Stimulated activated CD8-positive, alpha-beta memory T cell treated with anti-CD3 and anti-CD28 coated beads, Interleukin-15, amount 100 ng/mL, for 24 hours (primary cell): ENCODE measurements at places on chromosomes 16 and 17.

DNA sequence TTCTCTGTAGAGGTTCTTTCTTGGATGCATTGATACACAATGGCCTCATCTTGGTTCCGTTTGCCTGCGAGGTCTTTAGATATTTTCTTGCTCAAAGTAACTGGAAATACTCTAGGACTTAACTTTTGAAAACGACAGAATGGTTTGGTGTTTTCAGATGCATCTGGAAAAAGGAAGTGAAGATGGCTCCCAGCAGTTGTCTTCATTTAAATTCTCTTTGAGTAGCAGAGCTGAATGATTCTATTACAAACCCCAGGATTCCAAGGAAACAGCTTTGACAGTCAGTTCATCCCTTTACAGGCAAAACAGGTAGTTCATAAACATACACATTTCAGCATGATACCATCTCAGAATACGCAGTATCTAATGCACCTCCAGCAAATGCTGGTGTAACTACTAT, 54.8 kb downstream of the PSMD12 start:
- DNase-seq: no peak

DNA sequence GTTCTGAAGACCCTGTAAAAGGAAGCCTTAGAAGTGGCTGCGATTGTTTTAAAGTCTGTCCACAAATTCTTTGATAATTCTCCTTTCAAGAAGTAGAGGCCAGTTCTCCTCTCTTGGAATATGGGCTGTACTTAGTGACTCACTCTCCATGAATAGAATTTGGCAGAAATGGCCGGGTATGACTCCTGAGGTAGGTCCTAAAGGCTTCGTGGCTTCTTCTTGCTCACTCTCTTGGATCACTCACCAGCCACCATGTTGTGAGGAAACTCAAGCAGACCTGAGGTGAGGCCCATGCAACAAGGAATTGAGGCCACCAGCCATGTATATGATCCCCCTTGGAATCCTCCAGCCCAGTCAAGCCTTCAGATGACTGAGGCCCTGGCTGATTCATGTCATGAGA, 75.8 kb downstream of the WWOX start:
- no peak for DNase-seq

DNA sequence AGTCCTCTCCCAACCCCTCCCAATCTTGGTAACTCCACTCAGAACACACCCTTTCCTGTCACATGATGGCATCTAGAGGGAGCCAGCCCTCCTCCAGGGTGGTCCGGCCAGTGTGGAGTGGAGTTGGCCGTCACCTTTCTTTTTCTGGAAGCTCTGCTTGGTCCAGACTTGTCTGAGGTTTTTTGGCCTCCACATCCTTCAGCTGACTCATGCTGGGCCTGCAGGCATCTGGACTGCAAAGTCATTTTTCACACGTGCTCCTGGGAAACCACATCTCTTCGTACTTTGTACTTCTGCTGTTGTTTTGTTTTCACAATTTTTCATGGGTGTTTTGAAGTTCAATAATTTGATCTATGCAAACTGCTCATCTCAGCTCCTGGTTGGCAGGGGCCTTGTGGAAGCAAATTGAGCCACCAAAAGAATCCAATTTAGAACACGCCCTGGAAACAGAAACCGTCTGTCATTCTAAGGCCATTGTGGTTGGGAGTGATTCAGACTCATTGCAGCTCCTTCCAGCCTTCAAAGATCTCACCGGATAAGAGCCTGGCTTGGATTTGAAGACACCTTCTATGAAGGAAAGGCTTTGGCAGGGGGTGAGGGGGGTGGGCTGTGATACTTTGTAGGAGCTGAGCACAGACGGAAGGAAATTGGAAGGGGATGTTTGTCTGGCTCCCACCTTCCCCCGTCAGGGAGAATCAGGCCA, 42.4 kb upstream of the NF1 start:
- no peak for DNase-seq

GRCh38 chr16:19499006-19499405, 22.9 kb downstream of the GDE1 start:
- no peak for DNase-seq

GRCh38 chr17:32192379-32192778, 50.1 kb downstream of the RHOT1 start:
- no peak for DNase-seq

GRCh38 chr17:50731575-50732460, 12.4 kb downstream of the LUC7L3 start:
- DNase-seq: no peak

DNA sequence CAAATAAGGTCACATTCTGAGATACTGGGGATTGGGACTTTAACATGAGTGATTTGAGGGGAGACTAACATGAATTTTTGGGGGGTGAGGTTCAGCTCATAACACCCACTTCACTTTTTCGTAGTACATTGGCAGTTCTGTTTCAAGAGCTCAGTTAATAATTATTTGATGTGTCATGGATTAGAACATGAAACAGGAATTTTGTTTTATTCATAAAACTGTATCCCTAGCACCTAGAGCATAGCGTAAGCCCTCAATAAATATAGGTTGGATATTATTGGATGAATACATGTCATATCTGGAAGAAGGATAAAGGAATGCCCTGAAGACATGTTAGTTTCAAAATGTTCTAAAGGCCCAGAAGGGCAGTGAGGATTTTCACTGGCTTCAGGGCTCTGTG, 119.8 kb downstream of the PRKCA start:
- DNase-seq: no peak

- no peak for DNase-seq
These were observed 22.5 kb downstream of the GPR139 start for GRCh38 chr16:20051147-20051546.

GRCh38 chr16:7315813-7316212, 16.8 kb upstream of the RBFOX1 start:
- no peak for DNase-seq

- no peak for DNase-seq
These were observed 67.4 kb downstream of the CDH11 start for GRCh38 chr16:65054457-65054856.

DNA sequence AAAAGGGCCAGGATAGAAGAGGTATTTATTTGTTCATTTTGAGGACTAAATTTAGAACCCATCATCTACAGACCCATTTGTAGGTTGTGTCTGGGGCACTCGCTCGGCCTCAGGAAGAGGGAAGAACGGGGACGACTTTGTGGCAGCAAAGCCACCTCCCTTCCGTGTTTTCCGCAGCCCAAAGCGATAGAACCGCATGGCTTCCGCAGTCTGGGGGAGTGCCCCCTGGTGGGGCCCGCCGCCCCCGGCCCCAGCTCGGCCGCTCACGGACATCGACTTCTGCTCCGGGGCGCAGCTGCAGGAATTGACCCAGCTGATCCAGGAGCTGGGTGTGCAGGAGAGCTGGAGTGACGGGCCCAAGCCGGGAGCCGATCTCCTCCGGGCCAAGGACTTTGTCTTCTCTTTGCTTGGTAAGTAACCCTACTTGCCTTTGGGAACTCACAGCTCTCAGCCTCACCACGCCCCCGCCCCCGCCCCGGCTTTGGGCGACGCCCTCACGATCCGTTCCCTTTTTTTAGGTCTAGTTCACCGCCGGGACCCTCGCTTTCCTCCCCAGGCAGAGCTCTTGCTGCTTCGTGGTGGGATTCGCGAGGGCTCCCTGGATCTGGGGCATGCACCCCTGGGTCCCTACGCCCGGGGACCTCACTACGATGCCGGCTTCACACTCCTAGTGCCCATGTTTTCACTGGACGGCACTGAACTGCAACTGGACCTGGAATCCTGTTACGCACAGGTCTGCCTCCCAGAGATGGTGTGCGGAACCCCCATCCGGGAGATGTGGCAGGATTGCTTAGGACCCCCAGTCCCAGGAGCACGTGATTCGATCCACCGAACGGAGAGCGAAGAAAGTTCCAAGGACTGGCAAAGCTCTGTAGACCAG, 681 bp downstream of the TMEM102 start:
- peak; percentile 21 for DNase-seq

DNA sequence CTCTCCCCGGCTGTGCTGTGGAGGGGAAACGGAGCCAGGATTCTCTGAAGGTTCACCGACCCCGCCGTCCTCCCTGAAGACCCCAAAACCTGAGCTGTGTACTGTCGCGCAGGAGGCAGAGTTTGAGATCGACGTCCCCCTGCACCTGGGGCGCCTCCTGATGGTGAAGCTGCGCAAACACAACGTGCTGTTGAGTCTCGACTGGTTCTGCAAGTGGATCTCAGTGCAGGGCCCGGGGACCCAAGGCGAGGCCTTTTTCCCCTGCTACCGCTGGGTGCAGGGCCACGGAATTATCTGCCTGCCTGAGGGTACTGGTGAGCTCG, 62.6 kb upstream of the TEKT1 start:
- DNase-seq: no peak

DNA sequence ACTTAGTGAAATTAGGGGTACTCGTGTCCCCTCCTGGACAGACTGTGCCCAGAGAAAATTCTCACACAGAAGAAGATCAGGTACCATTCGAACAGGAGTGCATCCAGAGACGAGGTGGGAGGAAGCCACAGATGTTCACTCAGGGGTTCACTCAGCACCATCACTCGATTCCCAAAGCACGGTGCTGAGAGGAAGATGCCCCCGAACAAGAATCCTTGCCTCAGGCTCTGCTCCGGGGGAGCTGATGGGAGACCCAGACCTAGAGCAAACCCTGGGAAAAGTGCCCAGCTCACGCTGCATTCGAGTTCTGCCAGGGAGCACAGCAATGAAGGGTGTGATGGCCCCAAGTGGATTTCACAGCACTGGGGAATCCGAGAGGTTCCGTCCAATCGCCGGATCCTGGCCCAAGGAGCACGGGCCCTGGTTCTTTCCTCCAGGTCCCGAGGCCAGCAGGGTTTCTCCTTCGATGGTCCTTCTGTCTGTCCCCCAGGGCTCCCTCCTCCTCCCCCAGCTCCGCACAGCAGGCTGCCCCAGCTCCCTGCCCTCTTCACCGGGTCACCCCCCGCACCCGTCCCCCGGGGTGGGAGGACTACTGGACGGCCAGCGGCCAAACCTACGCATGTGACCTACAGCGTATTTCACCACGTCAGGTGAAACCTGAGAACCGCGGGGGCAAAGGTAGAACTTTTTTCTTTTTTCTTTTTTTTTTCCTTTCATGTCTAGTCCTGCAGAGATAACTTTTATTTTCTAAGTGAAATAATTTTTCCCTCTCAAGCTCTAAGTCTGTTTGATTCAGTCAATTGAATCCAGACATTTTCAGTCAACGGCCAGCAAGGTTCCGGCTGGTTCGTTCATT, 10.2 kb upstream of the UBE2I start:
- DNase-seq: no peak

- DNase-seq: no peak
These were observed 848 bp upstream of the MTMR4 start for GRCh38 chr17:58515286-58515685.

DNA sequence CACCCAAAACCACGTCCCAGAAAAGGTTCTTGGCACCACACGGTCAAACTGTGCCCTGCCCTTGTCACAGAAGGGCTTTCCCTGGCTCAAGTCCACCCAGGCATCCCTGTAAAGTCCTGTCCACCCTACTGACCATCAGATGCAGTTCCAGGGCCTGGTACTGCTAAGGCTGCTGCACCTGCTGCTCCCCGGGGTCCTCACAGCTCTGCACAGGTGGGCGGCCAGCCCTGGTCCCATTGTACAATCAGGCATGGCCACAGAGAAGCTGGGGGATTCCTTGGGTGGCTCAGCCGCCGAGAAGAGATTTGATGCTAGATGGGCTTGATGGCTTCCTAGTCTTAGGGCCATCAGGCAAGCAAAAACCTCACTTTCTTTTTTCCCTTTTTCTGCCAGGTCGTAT, 15.3 kb downstream of the ABCA3 start:
- no peak for DNase-seq

DNA sequence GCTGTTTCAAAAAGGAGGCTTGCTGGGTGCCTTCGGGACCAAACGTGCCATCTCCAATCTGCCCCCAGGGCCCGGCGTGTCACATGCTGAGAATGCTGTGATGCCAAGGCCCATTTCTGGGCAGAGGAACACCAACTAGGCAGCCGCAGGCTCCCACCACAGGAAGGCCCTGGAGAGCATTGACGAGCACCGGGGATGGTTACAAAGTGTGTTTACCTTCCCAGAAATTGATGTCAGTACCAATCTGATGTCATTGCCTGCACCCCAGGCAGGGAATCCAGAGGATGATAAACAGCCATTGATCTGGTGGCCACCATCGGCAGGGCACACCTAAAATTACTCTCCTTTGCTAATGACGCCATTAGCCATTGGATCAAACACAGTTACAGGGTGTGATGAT, 418.1 kb upstream of the CDH5 start:
- DNase-seq: no peak

GRCh38 chr16:48559462-48560211, 50.3 kb downstream of the N4BP1 start:
- DNase-seq: no peak

DNA sequence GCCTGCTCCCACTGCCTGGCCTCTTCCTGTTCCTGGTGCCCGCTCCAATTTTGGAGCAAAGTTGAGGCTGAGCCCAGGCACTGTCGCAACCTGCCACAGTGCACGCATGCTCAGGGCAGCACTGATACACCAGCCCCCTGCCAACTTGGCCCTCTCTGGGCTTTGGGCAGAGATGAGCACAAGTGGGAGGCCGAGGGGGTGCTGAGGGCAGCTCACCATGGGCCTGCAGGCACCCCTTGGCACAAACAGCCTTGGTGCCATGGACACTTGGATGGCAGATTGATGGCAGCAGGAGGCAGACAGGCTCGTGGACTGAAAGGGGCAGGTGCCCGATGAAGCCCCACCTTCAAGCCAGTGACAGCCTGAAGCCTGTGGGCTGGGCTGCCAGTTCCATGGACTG, 42.9 kb downstream of the PIGL start:
- DNase-seq: no peak

DNA sequence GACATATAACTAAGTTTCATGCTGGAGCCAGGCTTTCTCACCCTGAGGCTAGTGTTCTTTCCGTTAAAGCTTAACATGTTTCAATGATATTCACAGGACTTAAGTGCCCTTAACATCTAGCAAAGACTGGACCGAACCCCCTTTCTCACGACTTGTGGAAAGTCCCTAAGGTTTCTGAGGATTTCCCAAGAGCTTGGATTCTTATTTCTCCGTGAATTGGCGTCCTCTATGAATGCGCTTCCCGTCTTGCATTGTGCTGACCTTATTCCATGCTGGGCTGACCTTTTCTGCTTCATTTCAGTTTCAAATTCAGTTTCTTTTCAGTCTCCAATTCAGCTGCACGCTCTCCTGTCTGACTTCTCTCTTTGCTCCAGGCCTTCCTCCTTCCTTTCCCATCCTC, 206.4 kb downstream of the HS3ST3A1 start:
- no peak for DNase-seq
